Lower lobe of right lung (tissue), 2 donors: ENCODE measurements at places on chromosomes 5 and 9.

DNA sequence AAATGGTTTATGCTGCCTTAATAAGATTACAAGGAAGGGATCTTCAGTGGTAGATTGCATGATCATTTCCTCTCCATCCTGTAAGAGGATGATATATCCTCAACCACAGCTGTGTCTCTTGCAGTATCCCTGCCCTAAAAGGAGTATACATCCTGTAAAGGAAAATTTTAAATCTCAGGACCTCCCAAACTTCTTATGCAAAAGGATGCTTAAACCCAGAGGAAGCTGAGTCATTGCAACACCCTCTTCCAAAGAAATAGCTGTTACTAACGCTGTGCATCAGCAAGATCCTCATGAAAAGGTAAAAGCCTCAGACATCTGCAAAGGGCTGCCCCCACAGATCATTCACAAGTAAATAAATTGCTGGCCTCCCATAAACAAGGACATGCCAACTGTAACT, 599.0 kb downstream of the PRELID2 start:
- DNase-seq: no peak

DNA sequence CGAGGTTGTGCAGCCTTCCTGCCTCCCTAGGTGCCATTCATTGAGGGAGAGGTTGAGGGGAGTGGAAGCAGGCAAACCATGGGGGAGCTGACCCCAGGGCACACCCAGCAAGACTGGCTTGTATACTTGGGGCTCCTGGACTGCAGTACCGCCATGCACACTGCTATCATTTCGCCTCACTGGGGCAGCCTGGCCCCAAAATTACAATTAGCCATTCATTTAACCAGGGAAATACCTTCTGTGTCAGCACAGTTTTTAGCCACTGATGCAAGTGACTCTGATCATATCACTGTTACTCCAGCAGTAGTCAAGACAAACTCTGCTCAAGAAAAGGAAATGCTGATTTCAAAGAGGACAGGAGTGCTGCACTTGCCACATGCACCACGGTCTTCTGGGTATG, 109.7 kb downstream of the TRIO start:
- no peak for DNase-seq

- DNase-seq: no peak
Observed at GRCh38 chr5:16865151-16865550, 70.9 kb downstream of the MYO10 start.

GRCh38 chr9:120792898-120793765, at the start of gene FBXW2:
TSS of gene FBXW2 (minus strand) at chr9:120793416. CDS start at chr9:120788258, 5,158 bp downstream.
- DNase-seq: peak; percentile 95

GRCh38 chr9:130886981-130887380, 9.6 kb downstream of the QRFP start:
- no peak for DNase-seq

DNA sequence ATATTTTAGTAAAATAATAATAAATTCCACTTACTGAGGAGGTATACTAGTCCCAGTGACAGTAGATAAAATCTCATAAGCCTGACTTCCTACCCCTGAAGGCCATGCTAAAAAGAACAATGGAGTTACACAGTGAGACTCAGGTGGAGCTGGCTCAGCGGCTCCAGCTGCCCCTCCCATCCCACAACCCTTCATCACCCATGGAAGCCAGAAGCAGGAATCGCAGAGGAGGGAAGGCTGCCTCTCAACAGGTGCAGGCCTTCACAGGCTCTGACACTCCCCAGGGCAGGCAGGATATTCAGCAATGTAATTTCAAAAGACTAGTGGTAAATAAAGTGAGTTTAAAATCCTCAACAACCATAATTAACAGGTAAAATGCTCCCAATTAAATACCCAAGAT, 67.5 kb downstream of the FANCC start:
- DNase-seq: no peak

GRCh38 chr9:127962278-127962677, 18.5 kb downstream of the EEIG1 start:
- DNase-seq: no peak
